Ammon's horn (tissue), 1 donor: ENCODE measurements at places on chromosomes 11 and 22.
A peak's percentile ranks its signal among the peaks of the same experiment; 100 is the strongest.

GRCh38 chr11:68727783-68728182 lies 23.5 kb downstream of the TESMIN start:
- peak; percentile 48 for DNase-seq

DNA sequence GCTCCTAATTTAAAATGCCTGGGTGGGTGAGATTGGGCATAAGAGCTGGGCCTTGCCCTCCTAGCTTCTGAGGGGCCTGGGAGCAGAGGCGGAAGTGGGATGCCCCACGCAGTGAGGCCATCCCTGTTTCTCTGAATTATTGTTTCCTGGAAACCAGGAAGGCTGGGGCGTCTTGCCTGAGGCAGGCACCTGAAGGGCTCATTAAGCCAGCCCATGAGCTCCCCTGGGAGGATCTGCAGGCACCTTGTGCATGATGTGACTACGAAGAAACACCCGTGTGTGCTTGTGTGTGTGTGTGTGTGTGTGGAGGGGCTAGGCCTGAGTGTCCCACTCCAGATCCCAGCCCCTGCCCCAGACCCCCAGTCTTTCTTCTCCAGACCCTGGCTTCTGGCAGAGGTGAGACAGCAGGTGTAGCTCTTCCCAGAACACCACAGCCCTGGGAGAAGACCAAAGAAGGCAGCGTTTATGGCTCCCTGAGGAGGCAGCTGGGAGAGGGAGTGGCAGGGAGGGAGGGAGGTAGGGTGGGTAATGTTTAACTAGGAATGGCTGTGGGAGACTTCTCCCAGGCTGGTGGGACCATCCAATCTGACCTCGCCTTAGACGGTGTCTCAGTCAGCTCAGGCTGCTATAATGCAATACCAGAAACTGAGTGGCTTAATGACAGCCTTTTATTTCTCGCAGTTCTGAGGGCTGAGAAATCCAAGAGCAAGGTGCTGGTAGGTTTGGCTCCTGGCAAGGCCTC lies 2.1 kb upstream of the BATF2 start:
- DNase-seq, result no peak

- DNase-seq, result peak; percentile 29
Observed at GRCh38 chr11:45161252-45162063, 15.0 kb downstream of the PRDM11 start.

GRCh38 chr11:97269527-97269926 lies 879.7 kb downstream of the JRKL start:
- DNase-seq, result no peak

- DNase-seq, result no peak
Observed at GRCh38 chr11:67051180-67051893, 5.3 kb upstream of the RHOD start.

DNA sequence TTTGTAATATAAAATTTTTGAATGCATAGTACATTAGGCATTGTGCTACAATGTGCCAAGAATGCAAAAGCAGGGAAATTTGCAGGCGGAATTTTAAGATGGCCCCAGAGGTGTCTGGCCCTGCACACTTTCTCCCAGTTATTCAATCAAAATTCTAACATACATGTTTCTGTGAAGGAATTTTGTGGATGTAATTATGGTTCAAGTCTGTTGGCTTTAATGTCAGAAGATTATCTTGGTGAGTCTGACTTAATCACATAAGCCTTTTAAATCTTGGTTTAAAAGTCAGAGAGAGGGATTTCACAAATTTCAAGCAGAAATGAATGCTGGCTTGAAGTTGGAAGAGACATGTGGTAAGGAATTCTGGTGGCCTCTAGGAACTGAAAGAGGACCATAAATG lies 423.4 kb upstream of the CCDC179 start:
- DNase-seq, result no peak

DNA sequence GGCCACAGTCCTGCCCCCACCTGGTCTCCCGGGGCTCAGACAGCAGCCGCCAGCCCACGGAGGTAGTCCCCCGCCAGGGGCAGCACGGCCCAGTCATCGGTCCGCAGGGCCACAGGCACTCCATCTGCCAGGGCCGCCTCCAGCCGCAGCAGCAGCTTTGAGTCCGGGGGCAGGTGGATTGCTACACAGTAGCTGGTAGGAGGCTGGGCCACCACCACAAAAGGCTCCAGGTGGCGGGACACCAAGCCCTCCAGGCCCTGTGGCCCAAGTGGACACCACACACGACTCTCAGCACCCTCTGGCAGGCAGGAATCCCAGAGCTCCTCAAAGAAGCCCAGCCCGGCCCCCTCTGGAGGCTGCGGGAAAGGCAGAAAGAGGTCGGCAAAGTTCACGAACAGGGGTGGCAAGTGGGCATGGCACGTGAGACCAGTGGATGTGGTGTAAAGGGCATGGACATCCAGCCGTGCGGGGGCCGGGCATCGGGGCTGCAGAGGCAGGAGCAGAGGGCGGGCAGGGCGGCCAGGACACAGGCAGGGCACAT lies 2.9 kb downstream of the AP5B1 start:
- DNase-seq, result peak; percentile 1

DNA sequence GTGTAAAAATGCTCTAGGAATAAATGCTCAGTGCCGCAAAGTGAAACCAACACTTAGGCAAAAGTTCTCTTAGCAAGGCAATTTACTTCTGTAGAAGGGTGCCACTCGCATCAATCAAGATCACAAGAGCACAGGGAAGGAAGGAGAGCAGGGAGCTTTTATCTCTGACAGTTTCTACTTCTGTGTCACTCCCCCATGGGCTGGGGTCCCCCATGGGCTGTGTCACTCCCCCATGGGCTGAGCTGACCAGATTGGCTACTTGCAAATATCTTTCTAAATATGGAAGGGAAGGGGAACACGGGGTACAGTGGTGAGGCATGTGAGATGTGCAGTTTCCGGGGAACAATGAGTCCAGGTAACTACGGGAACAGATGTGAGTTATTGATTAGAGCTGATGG lies 397 bp downstream of the OR52N2 start:
- no peak for DNase-seq

GRCh38 chr11:69449320-69450063 lies 32.0 kb upstream of the LINC01488 start:
- peak; percentile 58 for DNase-seq

DNA sequence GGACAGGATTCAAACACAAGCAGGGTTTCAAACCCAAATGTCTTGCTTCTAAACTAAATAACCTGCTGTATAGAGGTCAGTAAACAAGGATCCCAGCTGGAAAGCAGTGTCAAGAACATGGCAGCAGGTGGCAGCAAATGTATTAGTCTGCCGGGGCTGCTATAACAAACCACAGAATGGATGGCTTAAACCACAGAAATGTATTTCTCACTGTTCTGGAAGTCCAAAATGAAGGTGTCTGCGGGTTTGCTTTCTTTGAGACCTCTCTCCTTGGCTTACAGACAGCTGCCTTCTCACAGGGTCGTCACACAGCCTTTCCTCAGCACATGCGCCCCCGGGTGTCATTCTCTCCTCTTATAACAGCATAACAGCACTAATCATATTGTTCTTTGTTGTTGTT lies 65.1 kb upstream of the LRRC55 start:
- peak; percentile 40 for DNase-seq
